ENCODE measurements at places on chromosomes 7 and 10.

DNA sequence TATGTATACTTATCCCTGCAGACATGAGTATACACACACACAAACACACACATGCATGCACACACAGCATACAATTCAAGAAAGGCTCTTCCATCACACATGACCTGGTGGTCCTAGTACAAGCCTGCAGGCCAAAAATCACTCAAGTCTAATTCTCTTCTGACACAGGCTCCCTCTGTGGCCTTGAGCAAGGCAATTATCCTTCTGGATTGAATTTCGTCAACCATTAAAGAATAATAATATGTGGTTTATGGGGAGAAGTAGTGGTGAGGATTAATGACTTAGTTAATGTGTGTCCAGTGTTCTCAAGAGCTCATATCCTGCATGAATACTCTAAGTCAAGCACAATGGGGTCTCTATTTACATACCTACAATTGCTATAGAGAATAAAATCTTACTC, 161.8 kb upstream of the KIAA1217 start:
- no peak for DNase-seq

GRCh38 chr7:155371331-155371883, 73.7 kb downstream of the INSIG1 start:
- no peak for DNase-seq

DNA sequence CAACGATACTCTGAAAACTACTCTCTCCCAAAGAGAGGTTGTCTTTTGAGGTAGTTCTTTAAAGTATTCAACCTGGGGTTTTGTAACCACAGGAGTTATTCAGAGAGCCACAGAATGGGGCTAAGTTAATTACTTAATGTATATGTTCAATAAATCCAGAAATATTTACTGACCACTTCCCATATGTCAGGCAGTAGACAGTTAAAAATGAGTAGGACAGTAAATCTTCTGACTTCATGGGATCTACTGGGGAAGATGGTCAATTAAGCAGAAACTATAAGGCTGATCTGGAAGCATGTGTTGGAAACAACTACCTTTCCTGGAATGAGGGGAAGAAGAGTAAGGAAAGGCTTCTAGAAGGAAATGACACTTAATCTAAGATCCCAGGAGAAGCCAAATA, 167.7 kb downstream of the MAGI2 start:
- no peak for DNase-seq

DNA sequence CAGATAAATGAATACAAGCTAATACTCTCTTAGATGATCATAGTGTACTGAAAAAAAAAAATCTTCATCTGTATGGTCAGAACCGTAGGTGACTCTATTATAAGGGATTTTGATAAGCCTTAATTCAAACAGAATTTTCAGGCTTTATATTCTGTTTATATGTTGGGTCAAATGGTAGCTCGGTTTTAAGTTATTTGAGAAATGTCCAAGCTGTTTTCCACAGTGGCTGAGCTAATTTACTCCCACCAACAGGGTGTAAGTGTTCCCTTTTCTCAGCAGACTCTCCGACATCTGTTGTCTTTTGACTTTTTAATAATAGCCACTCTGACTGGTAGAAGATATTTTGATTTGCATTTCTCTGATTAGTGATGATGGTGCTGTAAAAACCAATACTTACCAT, 328.8 kb upstream of the MAGI2 start:
- DNase-seq: no peak

DNA sequence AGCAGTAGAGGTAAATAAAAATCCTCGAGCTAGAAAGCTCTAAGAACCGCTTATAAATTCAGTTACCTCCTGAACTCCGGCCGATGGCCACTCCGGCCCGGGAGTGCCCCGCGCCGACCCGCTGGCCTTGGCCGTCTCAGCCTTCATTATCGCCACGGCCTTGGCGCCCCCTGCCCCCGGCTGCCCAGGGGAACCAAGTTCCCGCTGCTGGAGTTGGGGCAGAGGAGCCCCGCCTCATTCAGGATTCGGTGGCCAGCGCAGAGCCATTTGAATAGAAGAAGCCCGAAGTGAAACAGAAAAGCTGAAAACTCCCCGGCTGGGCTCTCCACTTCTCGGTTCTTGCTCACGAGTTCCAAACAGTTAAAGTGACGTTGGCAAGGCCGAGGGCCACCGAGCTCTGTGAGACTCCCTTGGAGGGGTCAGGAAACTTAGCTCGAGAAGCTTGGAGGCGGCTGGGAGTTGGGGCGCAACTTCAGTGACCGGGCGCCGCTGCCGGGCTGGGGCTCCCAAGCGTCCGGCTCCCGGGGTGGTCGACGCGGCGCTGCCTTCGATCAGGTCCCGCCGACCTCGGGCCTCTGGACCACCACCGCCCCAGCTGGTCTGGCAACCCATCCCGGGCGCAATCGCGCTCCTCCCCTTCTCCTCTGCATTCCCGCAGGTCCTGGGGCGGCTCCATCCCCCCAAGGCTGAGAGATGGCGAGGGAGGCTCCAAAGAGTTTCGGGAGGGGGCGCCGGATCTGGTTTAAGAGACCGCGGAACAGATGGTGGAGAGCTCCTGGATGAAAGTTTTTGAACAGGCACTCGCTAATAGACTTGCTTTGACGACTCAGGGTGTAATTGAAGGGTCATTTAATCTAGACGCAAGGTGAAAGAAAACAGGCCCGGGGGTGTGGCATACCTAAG, 5.8 kb upstream of the FEZF1 start:
- peak; percentile 67 for DNase-seq

DNA sequence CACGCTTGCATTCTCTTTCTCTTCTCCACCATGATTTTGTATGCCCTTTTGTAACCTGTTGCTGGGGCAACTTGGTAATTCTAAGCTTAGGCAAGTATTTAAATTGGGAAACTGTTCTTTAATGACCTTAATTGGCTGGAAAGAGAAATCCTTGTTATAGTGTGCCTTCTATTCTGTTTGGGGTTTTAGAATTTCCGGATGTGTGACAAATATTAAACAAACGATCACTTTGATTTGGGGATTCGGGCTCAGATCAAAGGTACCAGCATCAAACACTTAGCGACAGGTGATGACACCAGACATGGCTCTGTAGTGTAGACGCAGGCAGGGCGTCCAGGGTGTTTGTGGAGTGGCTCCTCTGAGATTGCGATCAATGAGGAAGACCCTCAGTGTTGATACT, 55.0 kb downstream of the RAB11FIP2 start:
- no peak for DNase-seq

DNA sequence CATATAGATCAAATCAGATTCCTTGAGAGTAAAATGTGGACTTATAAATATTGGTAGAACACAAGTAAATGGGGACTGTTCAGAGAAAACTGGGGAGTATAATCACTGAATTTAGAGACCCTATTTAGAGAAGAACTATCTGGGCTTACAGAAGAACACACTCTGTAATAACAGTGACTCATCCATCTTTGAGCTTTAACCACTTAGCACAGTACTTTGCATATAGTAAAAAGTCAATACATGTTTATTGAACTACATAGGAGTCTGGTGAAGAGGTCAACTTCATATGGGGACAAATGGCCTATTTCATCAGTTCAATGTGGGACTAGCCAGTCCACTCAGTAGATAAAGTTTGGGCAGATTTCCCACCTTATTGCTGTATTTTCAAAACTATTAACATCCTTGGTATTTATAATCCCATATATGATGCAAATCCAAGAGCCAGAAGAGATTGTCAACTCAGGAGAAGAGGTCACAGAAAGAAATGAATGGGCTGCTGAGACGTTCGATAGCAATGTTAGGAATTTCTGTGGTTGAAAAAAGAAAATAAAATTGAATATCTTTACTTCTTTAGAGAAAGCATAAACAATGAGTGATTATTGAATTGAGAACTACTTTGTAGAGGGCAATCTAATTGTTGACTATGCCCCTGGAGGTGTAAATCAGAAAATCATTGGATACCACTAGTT, 119.3 kb upstream of the CACNA2D1 start:
- DNase-seq: no peak

GRCh38 chr10:51964630-51965029, 265.2 kb upstream of the CSTF2T start:
- DNase-seq: no peak

- DNase-seq: peak; percentile 99
These were observed at the start of gene GATA3 for GRCh38 chr10:8054494-8055407. Gene GATA3 (plus strand): TSS chr10:8054688. CDS start chr10:8055656, 968 bp downstream.

- peak; percentile 68 for DNase-seq
These were observed 51.2 kb upstream of the LAMB4 start for GRCh38 chr7:108181073-108181985.

DNA sequence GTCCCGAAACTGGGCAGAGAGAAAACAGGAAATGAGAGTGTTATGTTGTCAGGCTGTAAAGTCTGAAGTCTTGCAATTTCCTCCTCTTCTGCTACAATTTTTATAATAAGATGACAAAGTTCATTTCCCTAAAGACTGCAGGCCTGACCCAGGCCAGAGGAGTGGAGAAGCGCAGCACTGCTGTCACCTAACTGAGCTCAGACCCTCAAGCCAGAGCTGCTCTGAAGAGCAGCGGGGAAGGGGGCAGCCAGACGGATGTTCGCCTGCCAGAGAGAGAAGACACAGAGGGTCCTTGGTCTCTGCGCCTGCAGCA, 12.6 kb upstream of the AOAH start:
- DNase-seq: no peak

- peak; percentile 67 for DNase-seq
These were observed 984 bp downstream of the SMURF1 start for GRCh38 chr7:99142727-99143520.

GRCh38 chr7:87853237-87853864, 22.8 kb downstream of the SLC25A40 start:
- DNase-seq: no peak

DNA sequence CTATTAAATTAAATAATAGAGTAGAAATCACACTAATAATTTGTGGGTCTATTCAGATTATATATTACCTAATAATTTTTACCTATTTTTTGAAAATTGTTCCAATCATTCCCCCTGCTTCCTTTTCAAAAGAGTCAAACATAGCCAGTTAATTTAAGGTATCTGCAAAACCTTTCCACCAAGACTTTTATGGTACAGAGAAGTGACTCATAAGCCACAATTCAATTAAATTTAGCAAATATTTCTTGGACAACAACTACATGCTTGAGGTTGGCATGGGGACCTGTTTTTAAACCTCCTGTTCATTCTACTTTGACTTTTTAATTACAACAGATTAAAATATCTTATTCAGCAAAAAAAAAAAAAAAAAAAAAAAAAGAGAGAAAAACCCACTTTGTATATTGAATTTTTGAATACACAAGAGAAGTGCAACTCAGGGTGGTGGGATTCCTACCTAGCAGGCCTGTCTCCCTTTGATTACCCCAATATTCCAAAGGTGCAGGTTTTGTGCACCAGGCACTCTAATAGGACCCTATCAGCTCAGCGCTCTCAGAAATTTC, 301.9 kb upstream of the C7orf33 start:
- no peak for DNase-seq

GRCh38 chr7:156918635-156919034, 25.7 kb upstream of the LMBR1 start:
- no peak for DNase-seq

- peak; percentile 92 for DNase-seq
These were observed at the start of gene PCLO for GRCh38 chr7:83162402-83163256. Gene PCLO (minus strand): TSS chr7:83162884. CDS start chr7:83162592, 292 bp downstream.

DNA sequence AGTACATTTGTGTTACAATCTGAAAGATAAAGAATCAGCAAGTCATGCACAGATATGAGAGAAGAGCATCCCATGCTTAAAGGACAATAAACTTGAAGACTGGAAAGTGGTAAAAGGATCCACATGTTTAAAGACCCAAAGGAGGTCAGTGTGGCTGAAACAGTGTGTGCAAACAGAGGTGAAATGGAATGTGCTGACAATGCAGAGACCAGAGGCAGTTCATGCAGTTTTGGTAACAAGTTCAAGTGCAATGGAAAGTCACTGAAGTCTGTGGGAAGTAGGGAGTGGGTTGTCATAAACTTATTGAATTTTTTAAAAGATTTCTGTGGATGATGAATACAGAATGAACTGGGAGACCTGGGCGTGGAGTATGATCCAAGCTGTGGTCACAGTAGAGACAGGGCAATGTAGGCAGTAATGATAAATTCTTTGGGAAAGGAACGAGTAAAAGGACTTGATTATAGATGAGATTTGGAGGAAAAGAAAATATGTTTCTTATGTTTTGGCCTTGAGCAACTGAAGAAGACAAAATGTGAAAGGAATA, 408.0 kb downstream of the HGF start:
- no peak for DNase-seq

DNA sequence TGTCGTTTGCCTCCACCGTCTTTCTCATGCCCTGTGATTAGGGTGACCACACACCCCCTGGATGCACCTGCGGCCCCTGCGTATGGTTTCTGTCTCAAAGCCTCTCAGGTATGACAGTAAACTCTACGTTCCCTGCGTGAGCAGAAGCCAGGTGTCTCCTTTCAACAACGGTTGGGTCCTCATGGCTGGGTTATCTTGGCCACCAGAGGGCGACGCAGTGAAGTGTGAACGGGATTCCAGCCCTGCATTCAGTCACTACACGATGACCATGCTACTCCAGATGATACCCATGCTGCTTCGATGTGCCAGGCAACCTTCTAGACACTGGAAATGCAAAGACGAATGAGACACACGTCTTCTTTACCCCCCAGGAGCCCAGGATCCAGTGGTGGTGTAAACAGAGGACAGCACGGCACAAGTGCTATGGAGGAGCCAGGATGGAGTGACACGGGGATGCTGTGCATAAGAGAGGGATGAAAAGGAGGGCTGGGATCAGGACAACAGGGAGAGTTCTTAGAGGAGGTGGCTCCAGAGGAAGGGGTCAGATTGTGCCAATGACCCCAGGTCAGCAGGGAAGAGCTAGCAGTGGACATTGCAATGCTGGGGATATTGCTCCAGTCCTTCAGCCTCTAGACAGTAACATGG, 228.1 kb upstream of the PFKP start:
- peak; percentile 17 for DNase-seq

DNA sequence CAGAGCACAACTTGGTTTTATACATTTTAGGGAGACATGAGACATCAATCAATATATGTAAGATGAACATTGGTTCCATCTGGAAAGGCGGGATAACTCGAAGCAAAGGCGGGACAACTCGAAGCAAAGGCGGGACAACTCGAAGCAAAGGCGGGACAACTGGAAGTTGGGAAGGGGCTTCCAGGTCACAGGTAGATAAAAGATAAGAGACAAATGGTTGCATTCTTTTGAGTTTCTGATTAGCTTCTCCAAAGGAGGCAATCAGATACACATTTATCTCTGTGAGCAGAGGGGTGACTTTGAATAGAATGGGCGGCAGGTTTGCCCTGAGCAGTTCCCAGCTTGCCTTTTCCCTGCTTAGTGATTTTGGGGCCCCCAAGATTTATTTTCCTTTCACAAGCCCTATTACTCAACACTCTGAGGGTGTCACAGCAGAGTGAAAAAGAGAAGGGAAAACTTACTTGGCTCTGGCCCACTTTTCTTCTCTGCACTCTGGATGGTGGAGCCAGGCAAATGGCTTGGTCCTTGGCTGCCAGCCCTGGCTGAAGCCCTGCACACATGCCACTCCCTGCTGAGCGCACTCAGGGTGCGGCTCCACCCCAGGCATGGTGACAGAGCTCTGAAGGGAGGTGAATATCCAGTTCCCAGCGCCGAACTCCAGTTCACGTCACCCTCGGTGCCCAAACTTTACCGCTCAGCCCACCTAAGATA, 46.7 kb downstream of the PARD3 start:
- no peak for DNase-seq

GRCh38 chr7:92997152-92997551, 120.6 kb downstream of the SAMD9 start:
- DNase-seq: no peak
